NCI-H187 treated with DMSO at 0.1 percent for 48 hours (cell line): ENCODE measurements at places on chromosomes 13 and 19.

DNA sequence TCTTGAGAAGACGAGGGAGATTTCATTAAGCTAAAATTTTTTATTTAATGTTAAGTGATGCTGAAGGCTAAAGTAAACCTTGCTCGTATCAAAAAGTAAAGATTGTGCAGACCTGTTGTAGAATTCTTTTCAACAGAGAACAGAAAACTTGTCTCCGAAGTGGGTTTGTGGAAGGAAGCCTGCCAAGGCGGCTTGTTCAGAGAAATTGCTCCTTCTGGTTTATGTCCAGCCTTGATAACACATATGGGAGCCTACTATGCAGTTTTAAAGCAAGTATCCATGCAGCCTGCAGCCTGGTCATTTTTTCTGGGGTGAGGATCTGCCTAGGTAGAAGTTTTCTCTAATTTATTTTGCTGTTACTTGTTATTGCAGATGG is 1.4 kb downstream of the MLNR start:
- DNase-seq: no peak

- DNase-seq: no peak
Observed at GRCh38 chr19:45816236-45817009, 1.3 kb upstream of the RSPH6A start.

GRCh38 chr13:112768795-112769481 is 79.1 kb downstream of the ATP11A start:
- DNase-seq: no peak

GRCh38 chr19:35380450-35381124 is 9.7 kb downstream of the GPR42 start:
- DNase-seq: no peak

DNA sequence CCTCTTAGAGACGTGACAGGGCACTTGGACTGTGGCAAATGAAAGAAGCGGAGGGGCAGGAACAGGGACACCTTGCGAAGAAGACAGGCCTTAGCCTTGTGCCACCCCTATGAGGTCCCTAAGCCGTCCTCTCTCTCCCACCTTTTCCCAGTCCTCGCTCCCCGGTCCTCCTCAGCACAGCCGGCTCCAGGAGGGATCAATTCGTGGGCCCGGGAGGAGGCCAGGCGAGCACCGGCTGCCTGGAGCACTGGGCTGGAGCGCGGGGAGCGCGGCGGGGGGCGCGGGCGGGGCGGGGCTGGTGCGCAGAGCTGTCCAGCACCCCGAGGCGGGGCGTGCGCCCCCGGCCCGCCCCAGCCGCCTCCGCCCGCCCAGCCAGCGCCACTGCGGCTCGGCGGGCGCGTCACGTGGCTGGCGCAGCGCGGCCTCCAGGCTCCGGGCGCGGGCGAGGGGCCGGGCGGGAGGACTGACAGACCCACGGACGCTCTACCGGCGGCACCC is at the start of gene LRP3:
LRP3 (plus strand) TSS at position 466 of the 498 bp plus-strand sequence. CDS start 456 bp downstream, outside the sequence.
- DNase-seq: no peak
